Hepatic stellate cell (primary cell): ENCODE measurements at places on chromosomes 5 and 9.
A peak's percentile ranks its signal among the peaks of the same experiment; 100 is the strongest.

DNA sequence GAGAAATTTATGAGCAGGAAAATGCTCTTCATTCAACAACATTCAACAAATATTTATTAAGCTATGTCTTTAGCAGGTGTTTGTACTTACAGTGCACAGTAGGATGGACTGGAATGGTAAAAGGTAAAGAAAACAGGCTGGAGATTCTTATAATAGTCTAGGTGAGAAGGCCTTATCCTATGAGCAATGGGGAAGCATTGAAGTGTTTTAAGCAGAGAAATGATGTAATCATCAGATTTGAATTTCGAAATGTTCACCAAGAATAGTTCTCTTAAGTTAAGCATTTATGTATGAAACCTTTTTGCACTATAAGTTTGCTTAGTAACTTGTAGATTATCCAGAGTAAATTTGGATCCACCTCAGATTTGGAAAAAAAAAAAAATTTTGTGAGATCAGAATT is 209.3 kb downstream of the NR3C1 start:
- no peak for DNase-seq

DNA sequence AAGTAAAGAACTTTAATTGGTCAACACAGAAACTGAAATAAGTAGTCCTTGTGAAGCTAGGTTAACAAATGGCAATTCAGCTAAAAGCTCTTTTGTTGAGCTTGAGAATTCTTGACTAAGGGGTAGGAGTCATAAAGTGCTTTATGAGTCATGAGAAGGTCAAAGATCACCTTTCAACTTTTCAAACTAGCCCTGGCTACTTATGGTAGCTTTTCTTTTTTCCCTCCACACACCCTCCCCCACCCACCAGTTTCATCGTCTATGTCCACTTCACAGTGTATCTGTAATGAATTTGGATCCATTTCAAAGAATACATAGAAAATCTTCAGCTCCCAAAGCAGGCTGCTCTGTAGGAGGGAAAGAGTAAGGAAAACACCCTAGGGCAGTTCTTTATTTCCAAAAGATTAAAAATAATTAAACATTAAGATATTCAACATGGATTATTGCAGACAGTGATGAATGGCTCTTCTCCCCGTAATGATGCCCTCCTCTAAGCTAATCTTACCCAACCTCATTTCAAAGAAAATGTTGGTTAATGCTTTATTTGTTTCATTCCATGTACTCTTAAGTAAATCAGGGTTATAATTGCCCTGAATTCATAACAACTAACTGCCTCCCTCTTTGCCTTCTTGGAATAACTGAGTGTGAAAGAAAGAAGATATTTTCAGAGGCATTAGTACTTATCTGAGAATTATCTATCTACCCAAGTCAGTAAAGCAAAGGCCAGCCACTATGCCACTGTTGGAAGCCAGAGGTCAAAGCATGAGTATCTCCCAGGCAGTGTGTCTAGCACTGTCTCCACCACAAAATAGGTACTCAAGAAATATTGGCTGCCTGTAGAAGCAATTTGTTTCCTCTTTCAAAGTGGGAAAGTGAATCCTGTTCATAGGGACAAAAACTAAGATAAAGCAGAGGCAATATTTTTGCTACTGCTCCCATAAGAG is 290.6 kb downstream of the PIK3R1 start:
- DNase-seq = no peak

DNA sequence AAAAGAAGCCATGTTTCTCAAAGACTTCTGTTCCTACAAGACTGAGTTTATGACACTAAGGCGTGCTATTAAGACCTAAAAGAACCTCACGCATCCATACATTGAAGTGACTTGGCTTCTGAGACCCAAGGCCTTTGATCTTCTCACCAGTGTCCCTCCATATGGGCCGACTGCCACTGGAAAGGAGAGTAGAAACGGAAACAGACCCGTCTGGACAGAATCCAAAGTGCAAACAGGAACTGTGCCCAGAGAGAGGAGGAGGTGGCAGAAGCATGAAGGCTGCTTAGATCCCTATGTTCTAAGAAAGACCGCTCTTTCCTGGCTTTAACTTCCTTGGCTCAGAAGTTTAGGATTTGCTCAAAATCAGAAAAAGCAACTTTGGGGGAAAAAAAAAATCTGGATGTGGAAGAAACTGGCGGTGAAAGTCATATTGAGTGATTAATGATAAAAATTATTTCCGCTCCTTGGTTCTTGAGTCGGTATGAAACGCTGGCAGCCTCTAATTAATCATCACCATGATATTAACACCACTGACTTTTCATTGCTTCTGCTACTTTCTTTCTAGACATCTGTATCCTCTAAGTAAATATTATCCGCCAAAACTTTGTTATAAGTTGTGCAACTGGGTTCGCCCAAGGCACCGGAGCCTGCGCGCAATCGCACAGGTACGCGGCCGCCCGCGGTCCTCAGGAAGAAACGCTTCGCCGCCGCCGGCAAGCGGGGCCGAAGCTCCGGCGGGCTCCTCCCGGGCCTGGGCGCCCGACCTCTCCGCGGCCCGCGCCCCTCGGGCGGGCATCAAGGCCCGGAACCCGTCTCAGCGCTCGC is 726 bp downstream of the DAP start:
- DNase-seq = peak; percentile 62

GRCh38 chr5:86951761-86952160 is 315.9 kb upstream of the RASA1 start:
- no peak for DNase-seq

DNA sequence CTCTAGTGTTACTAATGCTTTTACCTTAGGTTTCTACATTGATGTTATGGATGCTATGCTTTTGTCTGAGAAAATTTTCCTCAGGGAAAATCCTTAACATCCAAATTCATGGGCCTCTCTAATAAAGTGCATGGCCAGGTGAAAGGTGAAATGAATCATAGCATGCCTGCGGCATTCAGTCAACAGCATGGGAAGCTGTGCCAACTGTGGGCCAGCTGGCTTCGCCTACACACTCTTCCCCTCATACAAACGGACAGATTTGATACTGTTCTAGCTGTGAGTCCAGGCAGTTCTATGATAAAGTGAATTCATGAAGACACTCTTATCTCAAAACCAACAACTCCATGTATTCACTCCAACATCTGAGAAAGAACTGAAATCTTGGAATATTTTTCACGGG is 374.1 kb downstream of the PLK2 start:
- DNase-seq = no peak
